ENCODE measurements at places on chromosomes 13 and 19. TPM values are rescaled to one million over a fixed set of nuclear protein-coding genes. Genes with fewer than 3 reads are reported as not detected.

TSKS gene
- total RNA-seq: 0.28 TPM

MEDAG gene
- total RNA-seq: 0.88 TPM

CDADC1 gene
- 3.9 TPM for total RNA-seq

WDR62 gene
- total RNA-seq: 28.5 TPM

WDR87 gene
- not detected for total RNA-seq

RPS19 gene
- total RNA-seq: 3,117 TPM

GRCh38 chr19:50450369-50451222, 17.9 kb downstream of the MYBPC2 start:
- DNase-seq: no peak

All from H9 (cell line).